ENCODE measurements at places on chromosomes 2 and 18.

DNA sequence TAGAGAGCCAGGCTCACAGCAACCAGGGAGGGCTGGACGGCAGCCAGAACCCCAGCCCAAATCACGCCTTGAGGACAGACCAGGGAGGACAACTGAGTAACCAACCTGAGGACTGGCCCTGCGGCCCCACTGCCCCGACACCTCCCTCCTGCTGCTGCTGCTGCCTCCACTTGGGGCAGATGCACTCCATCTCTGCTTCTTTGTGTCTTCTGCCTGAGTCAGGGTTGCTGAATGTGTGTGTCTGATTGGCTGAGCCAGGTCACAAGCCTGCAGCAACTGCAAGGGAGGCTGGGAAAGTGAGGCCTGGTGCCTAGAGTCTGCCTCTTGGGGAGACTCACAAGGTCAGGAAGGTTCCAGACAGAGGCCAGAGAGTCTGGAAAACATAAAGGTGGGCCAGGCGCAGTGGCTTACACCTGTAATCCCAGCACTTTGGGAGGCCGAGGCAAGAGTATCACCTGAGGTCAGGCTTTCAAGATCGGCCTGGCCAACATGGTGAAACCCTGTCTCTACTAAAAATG, 83.4 kb downstream of the ZFP36L2 start:
- H3K27me3 ChIP-seq: no peaks in the 10 kb centered on the region
- H3K4me3 ChIP-seq: peak overlapping the region; percentile 79
- peaks cover 8% of the 10 kb centered on the region for H3K36me3 ChIP-seq
- DNase-seq: peak; percentile 68
- H3K27ac ChIP-seq: peak overlapping the region; percentile 61

DNA sequence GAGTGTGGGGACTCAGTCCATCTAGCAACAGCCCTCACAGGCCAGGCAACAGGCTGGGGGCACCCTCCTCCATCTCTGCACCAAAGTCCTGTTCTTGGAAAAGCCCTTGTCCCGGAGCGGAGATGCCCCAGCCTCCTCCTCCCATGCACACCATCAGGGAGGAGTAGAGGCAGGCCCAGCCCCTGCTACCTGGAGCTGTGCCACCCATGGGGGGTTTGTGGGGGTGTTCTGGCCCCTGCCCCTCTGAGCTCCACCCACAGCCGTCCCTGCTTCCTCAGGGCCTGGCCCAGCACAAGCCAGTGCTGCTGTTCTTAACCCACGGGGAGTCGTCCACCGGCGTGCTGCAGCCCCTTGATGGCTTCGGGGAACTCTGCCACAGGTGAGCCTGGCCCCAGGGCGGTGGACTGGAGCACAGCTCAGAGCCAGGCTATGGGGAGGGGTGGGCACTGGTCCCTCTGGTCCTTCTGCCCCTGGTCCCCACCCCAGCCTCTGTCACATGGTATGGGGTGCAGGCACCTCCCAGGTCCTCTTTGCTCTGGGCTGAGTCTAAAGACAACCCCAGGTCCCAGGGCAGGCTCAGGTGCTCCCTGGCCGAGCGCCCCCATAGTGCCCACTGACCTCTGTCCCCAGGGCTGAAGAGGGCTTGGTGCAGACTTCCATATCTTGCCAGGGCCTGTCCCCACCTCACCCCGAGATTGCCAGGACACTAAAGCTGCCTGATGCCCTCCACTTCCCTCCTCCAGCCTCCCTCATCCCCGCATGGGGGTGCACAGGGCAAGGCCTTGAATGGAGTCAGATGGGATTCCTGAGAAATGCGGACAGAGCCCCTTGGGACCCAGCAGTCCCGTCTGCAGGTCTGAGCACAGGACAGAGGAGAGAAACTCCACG, 2.7 kb downstream of the AGXT start:
- no peak overlapping the region for H3K4me3 ChIP-seq
- H3K4me1 ChIP-seq: no peaks in the 10 kb centered on the region
- H3K36me3 ChIP-seq: no peaks in the 10 kb centered on the region
- no peaks in the 10 kb centered on the region for H3K27me3 ChIP-seq

DNA sequence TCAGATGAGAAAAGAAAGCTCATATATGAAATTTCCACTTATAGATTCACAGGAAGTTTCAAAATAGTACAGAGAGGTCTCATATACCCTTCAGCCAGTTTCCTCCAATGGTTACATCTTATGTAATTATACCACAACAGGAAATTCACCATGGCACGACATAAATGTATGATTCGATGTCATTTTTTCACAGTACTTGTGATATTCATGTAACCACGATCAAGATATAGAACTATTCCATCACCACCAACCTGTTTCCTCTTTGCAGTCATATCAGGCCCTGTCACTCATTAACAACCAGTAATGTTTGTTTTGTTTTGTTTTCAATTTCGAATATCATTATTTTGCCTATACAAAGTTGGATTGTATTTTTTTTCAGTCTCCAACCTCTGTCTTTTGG, 314.3 kb upstream of the POU3F3 start:
- H3K27me3 ChIP-seq: no peaks in the 10 kb centered on the region
- no peak for DNase-seq
- H3K27ac ChIP-seq: no peak overlapping the region
- no peak overlapping the region for H3K4me3 ChIP-seq
- H3K36me3 ChIP-seq: no peaks in the 10 kb centered on the region

DNA sequence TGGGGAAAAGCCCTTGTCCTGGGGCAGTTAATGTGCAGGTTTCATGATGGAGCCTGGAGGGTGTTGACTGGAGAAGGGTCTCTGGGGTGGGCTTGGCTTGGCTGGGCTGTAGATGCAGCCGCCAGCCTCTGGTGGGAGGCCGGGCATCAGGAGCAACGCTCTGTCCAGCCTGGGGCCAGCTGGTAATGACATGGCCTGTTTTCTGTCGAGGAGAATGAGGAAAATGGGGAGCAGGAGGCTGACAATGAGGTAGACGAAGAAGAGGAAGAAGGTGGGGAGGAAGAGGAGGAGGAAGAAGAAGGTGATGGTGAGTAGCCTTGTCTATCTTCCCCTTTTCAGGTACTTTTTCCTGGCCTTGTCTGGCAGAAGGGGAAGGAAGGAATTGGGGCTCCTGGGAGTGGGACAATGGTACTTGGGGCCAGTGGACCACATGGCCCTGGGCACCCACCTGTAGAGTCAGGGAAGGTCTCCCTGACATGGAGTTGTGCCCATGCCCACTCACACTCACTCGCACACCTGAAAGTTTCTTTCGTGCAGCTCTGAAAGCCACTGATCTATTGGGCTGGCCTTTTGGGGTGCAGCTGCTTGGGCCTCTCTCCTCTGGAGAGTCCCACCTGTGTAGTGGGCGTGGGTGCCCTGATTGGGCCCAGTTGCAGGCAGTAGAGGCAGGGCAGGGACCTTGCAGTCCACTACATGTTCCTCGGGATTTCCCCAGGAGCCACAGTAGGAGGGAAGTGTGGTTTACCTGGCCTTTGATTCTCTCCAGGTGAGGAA, 3.5 kb downstream of the PTMA start:
- peak; percentile 47 for DNase-seq
- H3K4me1 ChIP-seq: peaks cover 47% of the 10 kb centered on the region
- H3K27me3 ChIP-seq: no peaks in the 10 kb centered on the region
- H3K4me3 ChIP-seq: peak overlapping the region; percentile 93

DNA sequence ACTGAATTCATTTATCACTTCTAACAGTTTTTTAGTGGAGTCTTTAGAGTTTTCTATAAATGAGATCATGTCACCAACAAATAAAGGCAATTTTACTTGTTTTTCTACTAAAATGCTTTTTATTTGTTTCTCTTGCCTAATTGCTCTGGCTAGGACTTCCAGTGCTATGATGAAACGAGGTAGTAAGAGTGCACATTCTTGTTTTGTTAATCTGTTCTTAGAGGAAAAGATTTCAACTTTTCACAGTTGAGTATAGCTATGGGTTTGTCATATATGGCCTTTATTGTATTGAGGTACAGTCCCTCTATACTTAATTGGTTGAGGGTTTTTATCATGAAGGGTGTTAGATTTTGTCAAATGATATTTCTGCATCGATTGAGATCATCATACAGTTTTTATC, 5.6 kb downstream of the IL18RAP start:
- DNase-seq: no peak
- peaks cover 10% of the 10 kb centered on the region for H3K36me3 ChIP-seq
- H3K27ac ChIP-seq: peak overlapping the region; percentile 3

- no peaks in the 10 kb centered on the region for H3K27me3 ChIP-seq
- no peak for DNase-seq
- H3K4me3 ChIP-seq: no peak overlapping the region
Observed at GRCh38 chr2:66212749-66213148, 222.2 kb upstream of the MEIS1 start.

DNA sequence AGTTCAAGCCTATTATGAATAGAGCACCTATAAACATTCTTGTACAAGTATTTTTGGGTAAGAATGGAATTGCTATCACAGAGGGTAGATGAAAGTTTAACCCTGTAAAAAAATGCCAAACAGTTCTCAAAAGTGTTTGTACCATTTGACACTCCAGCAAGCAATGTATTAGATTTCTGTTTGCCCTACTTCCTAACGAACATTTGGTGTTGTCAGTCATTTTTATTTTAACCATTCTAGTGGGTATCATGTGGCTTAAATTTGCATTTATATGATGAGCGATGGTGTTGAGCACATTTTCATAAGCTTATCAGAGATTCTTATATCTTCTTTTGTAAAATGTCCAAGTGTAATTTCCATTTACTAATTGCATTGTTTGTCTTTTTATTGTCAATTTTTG, 608.2 kb upstream of the ACVR2A start:
- H3K27me3 ChIP-seq: peaks cover 4% of the 10 kb centered on the region
- no peak overlapping the region for H3K4me3 ChIP-seq
- H3K36me3 ChIP-seq: no peaks in the 10 kb centered on the region
- no peak for DNase-seq

- H3K4me3 ChIP-seq: no peak overlapping the region
- no peaks in the 10 kb centered on the region for H3K36me3 ChIP-seq
- H3K27ac ChIP-seq: no peak overlapping the region
- H3K4me1 ChIP-seq: no peaks in the 10 kb centered on the region
Observed at GRCh38 chr2:100782380-100782878, 37.5 kb upstream of the NPAS2 start.

- H3K4me1 ChIP-seq: peaks cover 9% of the 10 kb centered on the region
- no peak overlapping the region for H3K4me3 ChIP-seq
- peaks cover 22% of the 10 kb centered on the region for H3K27me3 ChIP-seq
- H3K27ac ChIP-seq: no peak overlapping the region
- H3K36me3 ChIP-seq: peaks cover 7% of the 10 kb centered on the region
- no peak for DNase-seq
Observed at GRCh38 chr2:173117678-173118077, 42.0 kb downstream of the MAP3K20 start.

DNA sequence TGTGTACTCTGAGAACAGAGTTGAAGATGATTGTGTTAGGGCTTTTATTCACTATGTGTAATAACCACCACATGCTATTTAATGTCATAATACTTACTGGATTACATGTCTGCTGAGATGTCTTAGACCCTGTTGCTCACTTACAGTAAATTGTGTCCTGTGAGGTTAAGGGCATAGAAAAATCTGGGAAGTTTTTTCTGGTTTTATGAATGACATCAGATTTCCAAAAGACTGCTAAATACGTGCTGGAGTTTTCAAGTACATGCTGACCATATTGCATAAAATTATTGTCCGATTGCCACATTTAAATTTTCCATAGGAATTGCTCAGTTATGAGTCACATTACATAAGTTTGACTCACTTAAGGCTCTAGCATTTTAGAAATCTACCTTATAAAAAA, 96.7 kb upstream of the COL5A2 start:
- H3K27ac ChIP-seq: no peak overlapping the region
- no peak overlapping the region for H3K4me3 ChIP-seq
- no peaks in the 10 kb centered on the region for H3K27me3 ChIP-seq

- no peaks in the 10 kb centered on the region for H3K36me3 ChIP-seq
- H3K4me1 ChIP-seq: no peaks in the 10 kb centered on the region
- DNase-seq: no peak
- H3K27ac ChIP-seq: no peak overlapping the region
- no peak overlapping the region for H3K4me3 ChIP-seq
Observed at GRCh38 chr2:75788154-75788553, 77.4 kb upstream of the GCFC2 start.

DNA sequence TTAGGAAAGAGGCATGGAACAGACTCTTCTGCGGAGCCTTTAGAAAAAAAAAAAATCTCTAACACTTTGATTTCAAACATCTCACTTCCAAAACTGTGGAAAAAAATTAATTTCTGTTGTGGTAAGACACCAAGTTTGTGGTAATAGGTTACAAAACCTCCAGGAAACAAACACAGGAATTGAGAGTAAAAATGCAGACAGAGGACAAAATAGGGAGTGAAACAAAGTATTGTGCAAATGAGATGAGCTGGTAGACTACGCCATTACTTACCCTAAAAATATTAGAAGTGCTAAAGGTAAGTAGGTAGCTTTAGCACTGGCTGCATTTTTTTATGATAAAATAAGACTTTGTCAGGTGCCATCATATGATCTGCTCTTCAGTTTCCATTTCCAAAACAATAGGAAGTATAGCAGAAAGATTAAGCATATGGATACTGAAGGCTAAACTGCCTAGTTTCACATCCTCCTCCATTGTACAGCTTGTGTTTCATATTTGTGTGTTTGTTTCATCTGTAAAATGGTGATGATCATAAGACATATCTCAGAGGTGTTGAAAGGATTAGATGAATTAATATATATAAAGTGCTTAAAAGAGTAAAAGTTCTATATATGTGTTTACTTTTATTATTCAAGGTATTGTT, 309.2 kb downstream of the NR4A2 start:
- H3K4me3 ChIP-seq: no peak overlapping the region
- H3K27ac ChIP-seq: no peak overlapping the region
- H3K4me1 ChIP-seq: no peaks in the 10 kb centered on the region
- H3K27me3 ChIP-seq: no peaks in the 10 kb centered on the region

GRCh38 chr2:106332054-106332453, 136.2 kb downstream of the RGPD3 start:
- no peak overlapping the region for H3K4me3 ChIP-seq
- H3K36me3 ChIP-seq: no peaks in the 10 kb centered on the region
- no peak for DNase-seq
- no peaks in the 10 kb centered on the region for H3K27me3 ChIP-seq
- no peak overlapping the region for H3K27ac ChIP-seq

GRCh38 chr2:100976645-100977391, 25.3 kb upstream of the RPL31 start:
- no peak for DNase-seq
- no peak overlapping the region for H3K27ac ChIP-seq
- no peaks in the 10 kb centered on the region for H3K27me3 ChIP-seq
- H3K4me1 ChIP-seq: peaks cover 8% of the 10 kb centered on the region

GRCh38 chr2:188678882-188679281, 295.3 kb upstream of the COL3A1 start:
- H3K27ac ChIP-seq: no peak overlapping the region
- no peaks in the 10 kb centered on the region for H3K36me3 ChIP-seq

DNA sequence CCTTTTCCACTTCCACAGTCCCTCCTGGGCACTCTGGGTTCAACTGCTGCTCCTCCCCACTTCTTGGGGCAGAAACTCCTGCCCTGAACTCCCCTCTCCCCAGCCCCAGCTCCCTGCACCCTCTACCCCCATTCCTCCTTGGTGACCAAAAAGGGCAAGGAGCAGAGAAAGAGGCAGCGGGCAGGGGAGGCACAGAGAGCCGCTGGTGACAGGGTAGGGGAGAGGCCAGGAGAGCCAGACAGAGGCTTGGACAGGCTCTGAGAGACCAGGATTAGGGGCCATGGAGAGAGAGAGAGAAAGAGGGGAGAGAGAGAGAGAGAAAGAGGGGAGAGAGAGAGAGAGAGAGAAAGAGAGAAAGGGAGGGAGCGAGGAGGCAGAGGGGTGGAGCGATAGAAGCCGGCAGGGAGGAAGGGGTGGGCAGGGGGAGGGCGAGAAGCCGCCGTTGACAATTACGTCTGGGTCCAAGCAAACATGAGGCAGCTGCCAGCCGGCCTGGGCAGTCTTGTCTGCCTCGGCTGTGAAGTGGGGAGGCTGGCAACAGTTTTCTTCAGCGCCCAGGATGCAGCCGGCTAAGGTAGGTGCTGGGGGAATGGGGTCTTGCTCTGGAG, at the start of gene KCNIP3:
Gene KCNIP3 (plus strand): TSS at position 468 of the 608 bp plus-strand sequence. CDS start 92 bp downstream, at position 560.
- H3K4me1 ChIP-seq: no peaks in the 10 kb centered on the region
- H3K4me3 ChIP-seq: no peak within 1 kb of the TSS
